Brain (organoid and tissue), 16 donors: ENCODE measurements at places on chromosomes 12 and 14.

DNA sequence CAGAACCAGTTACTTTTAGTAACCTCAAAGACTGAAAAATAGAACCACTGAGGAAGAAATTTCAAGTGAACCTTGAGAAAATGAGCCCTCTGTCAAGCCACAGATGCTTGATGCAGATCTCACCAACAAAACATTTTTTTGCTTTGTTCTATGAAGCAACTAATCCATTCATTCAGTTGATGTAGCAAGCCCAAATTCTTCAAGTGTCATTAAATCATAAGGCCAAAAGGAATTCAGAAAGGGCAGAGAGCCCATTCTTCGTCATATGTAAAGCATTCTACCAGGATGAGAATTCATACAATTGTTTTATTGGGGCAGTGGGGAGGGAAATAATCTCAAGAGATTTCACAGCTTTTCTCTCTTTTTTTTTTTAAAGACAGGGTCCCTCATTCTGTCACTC is 218.0 kb upstream of the RGS6 start:
- no peak for DNase-seq

DNA sequence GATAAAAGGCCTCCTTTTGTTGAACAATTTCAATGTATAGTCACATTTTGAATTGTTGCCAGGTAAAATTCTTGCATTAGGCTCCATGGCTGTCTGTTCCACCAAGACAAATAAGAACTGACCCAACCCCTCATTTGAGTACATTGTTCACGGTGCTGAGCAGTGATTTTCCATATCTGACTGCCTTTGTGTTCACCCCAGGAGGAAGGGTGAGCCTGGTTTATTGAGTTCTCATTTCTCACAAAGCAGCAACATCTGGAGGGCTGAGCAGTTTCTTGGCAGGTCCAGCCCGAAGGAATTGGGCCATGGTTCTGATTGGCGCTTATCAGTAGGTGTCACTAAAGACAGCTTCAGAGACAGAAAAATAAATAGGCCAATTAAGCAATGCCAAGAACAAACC is 149.1 kb downstream of the BMP4 start:
- no peak for DNase-seq

- DNase-seq: no peak
Measured at GRCh38 chr14:72142328-72142727, 210.1 kb downstream of the RGS6 start.

- DNase-seq: no peak
Measured at GRCh38 chr12:4121506-4122020, 152.0 kb upstream of the CCND2 start.

GRCh38 chr14:73712540-73713180 is 1.5 kb downstream of the PNMA1 start:
- DNase-seq: no peak

DNA sequence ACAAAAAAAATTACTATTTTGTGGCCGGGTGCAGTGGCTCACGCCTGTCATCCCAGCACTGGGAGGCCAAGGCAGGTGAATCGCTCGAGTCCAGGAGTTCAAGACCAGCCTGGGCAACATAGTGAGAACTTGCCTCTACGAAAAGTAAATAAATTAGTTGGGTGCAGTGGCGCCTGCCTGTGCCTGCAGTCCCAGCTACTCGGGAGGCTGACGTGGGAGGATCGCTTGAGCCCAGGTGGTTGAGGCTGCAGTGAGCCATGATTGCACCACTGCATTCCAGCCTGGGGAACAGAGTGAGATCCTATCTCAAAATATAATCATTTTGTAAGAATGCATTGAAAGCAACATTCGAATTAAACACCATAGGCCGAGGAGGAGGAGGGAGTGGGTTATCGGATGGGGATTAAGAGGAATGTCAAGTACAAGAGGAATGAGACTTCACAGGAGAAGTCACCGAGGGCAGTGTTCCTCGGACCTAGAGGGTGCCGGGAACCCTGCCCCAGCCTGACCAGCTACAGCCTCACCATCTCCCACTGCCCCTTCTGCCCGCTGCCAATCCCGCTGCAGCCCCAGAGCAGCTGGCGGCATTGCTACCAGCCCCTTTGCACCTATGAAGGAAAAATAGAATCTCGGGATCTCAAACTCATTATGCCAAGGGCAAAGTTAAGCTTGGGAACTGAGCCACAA is 32.6 kb upstream of the AACS start:
- DNase-seq: no peak

- DNase-seq: peak; percentile 36
Measured at GRCh38 chr14:68687746-68688145, 105.1 kb downstream of the ZFP36L1 start.

DNA sequence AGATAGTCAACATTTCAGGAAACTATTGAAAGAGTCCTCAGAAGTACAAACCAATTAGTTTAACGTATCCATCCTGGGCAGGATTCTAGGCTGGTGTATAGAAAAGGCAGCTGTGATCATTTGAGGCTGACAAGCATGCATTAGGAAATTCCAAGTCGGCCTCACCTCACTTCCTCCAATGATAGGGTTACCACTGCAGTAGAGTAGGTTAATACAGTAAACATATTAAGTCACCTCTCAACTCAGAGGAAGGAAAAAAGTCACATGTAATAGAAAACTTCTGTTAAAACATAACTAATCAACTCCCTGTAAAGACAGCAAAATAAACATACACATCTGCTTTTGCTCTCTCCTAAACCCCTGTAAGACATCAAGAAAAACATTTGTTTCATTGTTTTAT is 33.5 kb downstream of the MED13L start:
- no peak for DNase-seq
